GM04504 (cell line): ENCODE measurements at places on chromosomes 5 and 9.

- peak; percentile 57 for DNase-seq
These were observed 1.7 kb downstream of the TRIO start for GRCh38 chr5:14144586-14145434.

- peak; percentile 20 for DNase-seq
These were observed 1.7 kb downstream of the ADAMTS16 start for GRCh38 chr5:5141625-5142525.

- DNase-seq = no peak
These were observed 284.4 kb downstream of the OSTF1 start for GRCh38 chr9:75372499-75373268.

DNA sequence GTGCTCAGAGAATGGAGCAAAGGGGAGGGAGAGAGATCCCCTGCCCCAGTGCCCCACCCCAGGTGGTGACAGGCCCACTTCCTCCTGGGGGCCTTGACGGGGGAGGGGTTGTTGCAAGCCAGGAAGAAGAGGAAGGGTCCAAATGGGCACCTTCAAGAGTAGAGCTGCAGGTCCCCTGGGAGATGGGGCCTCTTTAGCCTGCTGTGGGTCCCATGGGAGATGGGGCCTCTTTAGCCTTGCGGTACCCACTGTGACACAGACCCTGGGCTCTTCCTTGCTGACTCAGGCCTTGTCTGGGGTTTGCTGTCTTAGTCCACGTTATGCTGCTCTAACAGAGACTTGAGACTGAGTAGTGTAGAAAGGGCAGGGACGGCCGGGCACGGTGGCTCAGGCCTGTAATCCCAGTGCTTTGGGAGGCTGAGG, 9.6 kb upstream of the TOR4A start:
- DNase-seq = no peak

DNA sequence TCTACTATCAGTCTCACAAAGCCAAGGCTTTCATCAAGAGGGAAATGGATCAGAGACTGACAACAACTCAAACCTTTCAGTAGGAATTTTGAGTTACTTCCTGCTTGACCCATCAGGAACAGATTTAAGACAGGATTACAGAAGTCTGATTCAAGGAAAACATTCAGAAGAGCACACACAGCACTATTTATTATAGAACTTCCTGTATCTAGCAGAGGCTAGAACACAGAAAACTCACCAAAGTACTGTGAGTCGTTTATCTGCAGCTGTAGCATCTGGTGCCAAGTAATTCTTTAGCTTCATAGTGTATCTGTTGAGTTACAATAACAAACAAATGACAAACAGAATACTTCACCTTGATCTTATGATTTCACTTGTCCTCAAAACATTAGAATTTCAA, 13.8 kb downstream of the LEAP2 start:
- no peak for DNase-seq

DNA sequence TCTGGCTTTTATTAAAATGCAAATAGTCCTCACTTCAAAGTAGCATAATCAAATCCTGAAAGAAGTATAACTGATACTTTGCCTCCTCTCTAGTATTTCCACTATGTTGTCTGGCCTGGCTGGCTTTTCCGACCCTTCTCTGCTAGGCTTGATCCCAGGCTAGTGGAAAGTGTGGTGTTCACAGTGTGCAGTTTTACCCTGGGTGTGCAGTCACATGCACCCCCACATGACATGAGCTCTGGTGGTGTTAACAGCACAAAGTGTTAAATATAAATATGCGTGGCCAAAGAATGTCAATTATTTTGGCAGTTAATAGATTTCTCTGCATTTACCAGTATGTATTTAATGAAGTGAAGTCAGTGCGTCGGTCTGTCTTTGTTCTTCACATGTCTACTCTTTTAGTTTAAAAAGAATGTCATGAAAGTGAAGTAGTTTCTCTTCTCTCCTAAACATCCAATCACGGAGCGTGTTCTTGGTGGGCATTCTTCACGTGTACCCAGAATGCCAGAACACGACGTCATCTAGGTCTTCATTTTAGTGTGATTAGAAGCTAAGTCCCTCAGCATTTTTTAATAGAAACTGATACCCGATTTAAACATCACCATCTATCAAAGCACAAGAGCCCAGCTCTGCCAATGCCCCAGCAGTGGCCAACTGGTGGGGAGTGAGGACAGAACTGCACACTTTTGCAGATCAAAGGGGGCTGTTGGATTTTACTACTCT, 286.4 kb downstream of the FANCC start:
- DNase-seq = no peak

DNA sequence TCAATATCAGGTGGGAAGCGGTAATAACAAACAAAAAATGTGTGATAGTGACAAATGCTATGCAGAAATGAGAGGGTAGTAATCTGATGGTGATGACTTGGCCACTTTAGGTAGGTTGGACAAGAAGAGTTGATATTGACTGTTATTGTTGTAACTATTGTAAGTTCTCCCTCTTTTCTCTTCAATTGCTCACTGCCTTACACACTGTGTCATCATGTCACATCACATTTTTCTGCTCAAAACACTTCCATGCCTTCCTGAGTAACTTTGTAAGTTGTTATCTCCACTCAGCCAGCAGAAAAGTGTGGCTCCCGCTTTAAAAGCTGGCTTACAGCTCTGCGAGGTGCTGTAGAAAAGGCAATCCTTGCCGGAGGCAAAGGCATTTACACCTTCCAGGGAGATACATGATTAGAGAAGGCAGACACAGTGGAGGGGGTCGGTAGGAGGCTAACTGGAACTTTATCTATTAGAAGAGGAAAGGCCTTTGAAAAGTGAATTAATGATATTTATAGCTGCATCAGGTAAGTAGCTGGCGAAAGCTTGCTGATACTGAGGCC, 85.2 kb upstream of the CLINT1 start:
- no peak for DNase-seq

DNA sequence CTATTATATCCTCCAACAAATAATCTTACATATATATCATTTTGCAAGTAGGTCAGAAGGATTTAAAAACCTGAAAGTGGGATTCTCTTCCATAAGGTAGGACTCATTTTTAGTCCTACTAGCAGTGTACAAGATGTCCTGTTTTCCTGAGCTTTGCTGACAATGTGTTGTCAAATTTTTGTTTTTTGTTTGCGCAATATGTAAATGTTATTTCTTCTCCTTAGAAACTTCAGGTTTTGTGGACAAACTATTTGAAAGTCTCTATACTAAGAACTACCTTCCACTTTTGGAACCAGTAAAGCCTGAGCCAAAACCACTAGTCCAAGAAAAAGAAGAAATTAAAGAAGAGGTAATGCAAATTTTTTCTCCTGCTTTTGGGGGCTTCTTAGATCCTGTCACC, 19.8 kb downstream of the RBM27 start:
- DNase-seq = no peak

DNA sequence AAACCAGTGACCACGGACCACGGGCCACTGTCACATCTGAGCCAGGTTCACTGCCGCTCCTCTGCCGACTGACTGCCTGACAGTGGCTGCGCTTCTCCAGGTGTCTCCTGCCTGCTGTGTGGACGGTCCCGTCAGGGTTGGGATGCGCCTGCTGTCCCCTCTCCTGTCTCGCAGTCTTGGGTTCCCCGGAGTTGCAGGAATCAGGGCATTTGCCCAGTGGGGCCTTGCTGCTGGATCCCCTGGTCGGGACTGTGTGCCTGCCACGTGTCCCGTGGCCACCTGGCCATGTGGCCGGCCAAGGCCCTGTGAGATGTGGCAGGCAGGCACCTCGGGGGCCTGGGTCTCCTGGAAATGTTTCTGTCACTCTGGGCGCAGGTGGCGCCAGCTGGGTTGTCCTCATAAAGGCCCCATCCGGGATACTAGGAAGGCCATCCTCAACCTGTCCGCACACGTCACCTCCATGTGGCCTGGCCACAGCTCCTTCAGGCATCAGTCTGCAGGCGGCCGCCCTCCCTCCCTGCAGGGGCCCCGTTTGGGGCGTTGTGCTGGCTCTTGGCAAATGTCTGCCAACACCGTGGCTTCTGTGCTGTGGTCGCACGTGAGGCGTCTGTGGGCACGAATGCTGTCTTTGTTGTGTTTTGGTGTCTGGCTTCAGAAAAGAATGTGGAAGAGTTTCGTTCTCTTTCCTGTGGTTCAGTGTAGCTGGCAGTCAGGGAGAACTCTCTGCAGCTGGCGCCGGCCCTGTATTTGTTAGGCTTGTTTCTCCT, 6.4 kb upstream of the TOR4A start:
- DNase-seq = no peak

GRCh38 chr5:66717455-66718373, 121.5 kb downstream of the MAST4 start:
- no peak for DNase-seq

DNA sequence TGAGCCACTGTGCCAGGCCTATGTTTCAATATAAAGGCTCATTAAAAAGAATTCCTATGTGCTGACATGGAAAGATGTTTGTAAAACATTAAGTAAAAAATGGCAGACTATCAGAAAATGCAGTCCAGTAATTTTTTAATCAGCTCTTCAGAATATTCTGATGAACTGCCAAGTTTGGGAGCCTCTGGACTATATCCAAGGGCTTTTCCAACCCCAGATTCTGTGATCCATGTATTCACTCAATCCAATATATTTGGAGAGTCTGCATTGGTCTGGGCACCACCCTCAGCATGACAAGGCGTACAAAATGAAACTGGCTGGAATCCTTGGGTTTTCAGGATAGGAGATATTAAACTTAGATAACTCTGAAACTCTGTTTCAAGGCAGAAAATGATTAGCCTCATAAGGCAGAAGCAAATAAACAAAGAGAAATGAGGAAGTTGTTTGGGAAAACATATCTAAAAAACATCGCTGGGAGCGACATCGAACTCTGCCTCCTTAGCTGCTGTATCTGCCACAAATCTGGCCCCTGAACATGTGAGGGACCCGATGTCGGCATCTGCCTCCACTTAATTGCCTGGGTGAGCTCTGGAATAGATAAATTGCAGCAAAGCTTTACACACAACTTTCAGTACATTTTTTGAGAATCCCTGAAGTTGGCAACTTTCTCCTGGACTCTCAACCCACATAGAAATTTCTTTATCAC, 14.4 kb downstream of the PDE6A start:
- no peak for DNase-seq

DNA sequence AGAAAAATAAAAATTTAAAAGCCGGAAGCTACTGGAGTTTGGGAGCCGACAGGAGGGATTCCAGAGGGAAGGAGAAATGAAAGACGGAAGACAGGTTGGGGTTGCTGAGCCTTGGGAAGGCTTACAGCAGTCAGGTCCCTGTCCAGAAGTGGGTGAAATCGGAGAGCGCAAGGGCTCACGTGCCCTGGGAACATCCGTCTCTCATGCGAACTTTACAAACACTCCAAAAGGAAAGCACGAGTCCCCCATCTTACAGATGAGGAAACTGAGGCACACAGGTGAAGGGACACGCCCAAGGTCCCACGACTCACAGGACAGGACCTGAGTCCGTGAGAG, 347 bp upstream of the OLFML2A start:
- DNase-seq = no peak

DNA sequence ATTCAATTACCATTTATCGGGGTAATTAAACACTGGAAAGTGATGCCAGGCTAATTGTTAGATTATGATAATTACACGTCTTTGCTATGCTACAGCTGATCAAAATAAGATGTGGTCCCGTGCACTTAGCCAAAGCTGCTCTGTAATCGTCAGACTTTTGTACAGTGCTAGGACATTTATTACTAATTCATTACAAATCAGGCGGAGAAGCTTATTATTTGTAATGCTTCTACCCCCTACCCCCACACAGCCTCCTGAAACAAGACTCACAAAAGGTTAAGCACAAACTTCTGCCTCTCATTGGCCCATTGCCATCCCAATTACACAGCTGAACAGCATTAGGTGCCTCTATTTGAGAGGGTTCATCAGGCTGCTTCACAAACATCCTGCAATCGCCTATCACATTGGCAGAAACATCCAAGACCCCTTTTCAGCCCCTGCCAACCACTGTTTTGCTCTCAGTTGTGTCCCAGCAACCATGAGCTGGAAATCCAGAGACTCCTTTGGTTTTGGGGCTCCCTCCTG, 232.7 kb downstream of the EFNA5 start:
- no peak for DNase-seq

DNA sequence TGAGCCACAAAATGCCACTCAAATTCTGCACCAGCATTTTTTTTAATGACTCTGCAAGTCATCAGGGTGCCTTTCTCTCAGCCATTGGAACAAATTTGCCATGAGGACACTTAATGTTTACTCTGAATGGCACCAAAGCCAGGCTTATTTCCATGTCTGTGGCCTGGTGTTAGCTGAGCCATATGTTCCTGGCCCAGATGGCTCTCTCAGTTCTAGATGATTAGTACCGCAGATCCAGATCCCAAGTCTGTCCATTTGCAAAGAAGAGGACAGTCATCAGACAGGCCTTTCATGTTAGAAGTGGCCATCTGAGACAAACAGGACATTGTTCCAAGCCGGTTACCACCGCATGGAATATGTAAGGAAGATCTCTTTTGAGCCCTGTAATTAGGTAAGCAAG, 70.3 kb downstream of the INSYN2B start:
- no peak for DNase-seq

DNA sequence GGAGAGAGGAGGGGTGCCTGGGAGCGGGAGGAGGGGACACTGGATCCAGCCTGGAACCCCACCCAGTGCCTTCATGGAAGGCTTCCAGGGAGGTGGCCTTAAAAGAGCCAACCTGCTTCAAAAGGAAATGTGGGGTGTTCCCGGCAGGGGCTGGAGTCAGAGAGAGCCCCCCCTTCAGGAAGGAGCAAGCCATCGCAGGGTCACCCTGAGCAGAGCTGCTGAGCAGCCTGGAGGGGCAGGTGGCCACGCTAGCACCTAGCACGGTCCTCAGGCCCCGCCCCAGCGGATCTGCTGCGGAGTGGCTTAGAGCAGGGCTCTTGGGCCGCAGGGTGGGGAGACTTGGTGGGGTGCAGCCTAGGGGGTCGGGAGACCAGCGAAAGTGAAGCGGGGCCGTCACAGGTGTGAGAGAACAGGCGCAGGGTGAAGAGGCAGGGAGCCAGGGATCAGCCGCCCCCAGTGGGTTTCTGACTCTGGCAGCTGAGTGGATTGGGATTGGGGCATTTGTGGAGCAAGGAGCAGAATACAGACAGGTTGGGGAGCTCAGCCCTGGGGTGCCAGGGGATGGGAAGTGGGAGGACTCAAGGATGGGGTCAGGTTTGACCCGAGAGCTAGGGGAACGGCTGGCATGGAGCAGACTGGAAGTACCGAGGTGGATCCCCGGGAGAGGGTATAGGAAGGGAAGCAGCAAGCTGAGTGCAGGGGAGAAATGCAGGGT, 1.5 kb downstream of the LCN2 start:
- no peak for DNase-seq

- DNase-seq = no peak
These were observed 105.2 kb upstream of the RAI14 start for GRCh38 chr5:34550964-34551363.

DNA sequence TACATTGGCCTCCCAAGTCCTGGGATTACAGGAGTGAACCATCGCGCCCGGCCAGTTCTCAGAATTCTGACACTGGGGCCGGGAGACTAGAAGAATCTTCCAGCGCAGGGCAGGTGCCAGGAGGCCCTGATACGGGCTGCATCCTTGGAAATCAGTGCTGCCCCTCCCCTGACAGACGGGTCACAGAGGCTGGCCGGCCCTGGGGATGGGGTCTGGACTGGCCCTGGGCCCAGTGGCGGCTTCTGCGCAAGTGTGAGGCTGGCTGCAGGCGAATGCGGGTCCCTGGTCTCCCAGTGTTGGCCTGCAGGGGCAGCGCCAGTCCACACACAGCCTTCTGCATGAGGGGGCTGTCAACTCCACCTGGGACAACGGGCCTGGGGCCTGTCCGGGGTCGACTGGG, 831 bp upstream of the TBC1D9B start:
- no peak for DNase-seq

- no peak for DNase-seq
These were observed 8.3 kb downstream of the OTP start for GRCh38 chr5:77630114-77630680.
